ENCODE measurements at places on chromosomes 4 and X.

DNA sequence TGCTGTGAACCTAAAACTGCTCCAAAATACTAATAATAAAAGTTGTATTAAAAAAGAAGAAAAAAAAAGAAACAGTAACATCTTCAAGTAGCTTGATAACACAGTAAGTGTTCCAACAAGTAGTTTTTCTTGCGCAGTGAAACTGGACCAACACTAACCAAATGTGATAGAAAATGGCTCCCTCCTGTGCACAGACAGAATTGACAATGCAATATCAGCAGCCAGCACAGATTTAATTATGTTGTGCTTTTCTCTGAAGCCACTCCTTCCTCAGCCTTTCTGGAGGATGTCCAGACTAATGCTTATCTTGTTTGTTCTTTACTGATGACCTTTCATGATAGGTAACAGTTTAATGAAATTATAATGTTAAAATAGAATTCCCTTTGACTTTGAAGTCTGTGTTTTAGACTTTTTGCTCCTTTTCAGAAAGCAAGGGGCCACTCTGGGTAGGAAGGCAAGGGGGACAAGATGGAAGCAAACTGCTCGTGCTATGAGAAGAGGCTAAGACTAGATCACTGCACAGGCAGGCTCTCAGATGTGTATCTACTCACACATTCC is 147.1 kb upstream of the RPL34 start:
- DNase-seq = no peak

DNA sequence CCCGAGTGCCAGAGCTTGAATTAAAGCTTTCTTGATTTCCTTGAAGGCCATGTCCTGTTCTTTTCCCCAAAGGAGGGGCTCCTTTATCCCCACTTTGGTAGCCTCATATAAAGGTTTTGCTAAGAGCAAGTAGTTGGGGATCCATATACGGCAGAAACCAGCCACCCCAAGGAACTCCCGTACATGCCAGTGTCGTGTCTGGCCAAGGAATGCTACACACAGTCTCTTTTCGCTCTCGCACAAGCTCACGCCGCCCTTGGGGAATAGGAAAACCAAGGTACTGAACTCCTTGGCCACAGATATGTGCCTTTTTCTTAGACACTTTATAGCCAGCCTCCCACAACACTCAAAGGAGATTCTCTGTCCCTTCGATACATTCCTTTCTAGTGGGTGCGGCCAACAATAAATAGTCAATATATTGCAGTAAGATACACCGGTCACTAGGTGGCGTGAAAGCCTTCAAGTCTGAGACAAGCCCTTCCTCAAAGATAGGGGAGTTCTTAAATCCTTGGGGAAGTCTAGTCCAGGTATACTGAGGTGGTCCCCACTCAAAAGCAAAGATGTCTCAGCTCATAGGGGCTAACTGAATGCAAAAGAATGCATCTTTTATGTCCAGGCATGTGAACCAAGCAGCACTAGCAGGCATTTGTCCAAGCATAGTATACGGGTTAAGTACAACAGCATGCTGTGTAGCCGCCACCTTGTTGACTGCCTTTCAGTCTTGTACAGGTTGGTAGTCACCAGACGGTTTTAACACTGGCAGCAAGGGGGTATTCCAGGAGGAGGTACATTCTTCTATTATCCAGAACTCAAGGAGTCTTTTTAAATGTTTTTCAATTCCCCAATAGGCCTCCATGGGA is 57.8 kb upstream of the XAGE1B start:
- no peak for DNase-seq

DNA sequence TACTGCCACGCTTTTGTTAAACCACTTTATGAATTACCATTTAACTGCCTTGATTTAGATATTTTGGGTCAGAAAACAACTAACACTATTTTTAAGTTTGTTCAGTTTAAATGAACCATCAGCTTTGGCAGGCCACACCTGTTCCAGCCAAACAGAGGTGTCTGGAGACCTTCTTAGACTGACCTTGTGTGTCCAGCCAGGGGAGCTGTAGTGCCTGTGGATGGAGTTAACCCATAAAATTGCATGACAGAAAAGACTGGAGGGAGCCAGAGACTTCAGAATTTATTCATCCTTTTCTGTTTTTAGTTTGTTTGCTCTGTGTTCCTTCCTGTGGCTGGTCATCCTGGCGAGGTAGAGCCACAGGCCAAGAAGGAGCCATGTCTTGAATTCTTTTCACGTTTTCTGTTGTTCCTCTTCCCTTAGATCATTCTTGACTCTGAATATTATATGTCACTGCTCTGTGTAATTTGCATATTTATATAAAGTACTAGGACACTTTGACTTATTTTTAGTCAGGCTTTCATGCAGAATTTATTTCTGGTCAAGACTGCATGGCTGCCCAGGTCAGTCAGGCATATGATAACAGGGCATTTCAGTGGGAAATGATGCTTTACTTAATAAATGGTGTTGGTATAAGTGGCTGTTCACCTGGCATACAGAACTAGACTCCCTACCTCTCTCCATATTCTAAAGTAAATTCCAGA is 26.7 kb downstream of the HERC3 start:
- DNase-seq = no peak

- DNase-seq = no peak
Measured at GRCh38 chr4:159829184-159829583, 726.3 kb downstream of the RAPGEF2 start.

Data from anterior cingulate cortex (tissue), 58 donors.